Activated T-helper 1 cell treated with anti-CD3 and anti-CD28 coated beads, Interleukin-2, amount 50 U/mL, for 16 hours (primary cell): ENCODE measurements at places on chromosomes 2 and 18.

- no peak for DNase-seq
Measured at GRCh38 chr2:226601881-226602662, 197.5 kb downstream of the IRS1 start.

GRCh38 chr2:238882082-238882755 is 34.3 kb downstream of the TWIST2 start:
- DNase-seq, result no peak

GRCh38 chr2:205245652-205246051 is 436.6 kb upstream of the NRP2 start:
- DNase-seq, result no peak

DNA sequence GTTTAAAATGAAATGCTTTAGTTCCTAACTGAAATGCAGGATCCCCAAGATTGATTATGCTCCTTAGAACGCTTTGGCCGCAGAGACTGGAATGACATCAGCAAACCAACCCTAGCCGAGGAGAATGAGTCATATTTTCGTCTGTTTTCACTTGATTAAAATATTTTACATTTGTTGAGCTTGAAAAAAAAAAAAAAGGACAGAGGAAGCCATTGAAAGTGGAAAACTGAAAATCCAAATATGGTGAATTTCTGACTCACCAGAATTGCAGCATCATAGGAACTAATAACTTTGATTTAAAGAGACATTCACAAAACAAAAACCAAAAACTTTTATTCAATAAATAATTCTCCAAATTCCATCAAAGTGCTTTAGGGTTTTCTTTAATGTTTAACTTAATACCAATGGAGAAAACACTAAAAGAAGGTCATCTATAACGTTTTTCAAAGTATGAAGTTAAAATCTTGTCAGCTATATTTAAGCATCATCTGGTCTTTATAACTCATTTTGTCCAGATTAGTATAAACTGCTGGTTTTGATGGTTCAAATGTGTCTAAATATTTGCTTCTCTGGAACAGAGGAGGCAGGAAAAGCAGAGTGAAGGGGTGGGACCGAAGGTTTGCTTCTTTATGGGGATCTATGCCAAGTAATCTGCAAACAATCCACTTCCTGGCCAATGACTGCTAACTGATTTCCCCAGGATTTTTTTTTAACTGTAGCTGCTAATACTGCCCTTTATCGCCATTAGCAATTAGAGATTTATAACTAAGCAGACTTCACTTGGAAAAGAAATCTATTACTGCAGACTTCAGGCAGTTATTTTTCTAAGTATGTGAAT is 30.9 kb upstream of the COL5A2 start:
- no peak for DNase-seq

GRCh38 chr2:59889305-59889704 is 664.1 kb downstream of the BCL11A start:
- DNase-seq, result no peak

GRCh38 chr2:52859065-52859464 is 908.5 kb upstream of the CHAC2 start:
- DNase-seq, result no peak

DNA sequence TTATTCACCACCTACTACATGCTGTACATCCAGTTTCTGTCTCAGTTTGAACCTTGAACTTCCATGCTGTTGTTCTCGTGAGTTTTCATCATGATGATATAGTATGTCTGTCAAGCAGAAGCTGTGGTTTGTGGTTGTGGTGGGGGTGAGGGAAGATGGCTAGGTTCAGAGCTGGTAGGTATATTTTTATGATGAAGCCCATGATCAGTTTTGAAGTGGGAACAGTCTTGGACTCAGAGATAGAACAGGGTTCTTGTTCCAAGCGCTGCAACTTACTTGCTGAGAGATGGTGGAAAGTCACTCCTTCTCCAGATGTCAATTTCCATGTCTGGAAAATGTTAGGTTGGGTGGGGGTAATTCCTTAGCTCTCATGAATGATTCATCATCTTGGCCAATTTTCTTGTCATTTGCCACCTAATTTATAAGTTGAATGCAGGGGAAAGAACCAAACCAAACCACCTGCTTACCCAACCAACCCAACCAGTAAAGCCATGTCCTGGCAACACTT is 21.6 kb downstream of the PMAIP1 start:
- no peak for DNase-seq

- no peak for DNase-seq
Measured at GRCh38 chr2:179239195-179239594, 25.4 kb downstream of the SESTD1 start.
